ENCODE measurements at places on chromosomes 7 and 10.

DNA sequence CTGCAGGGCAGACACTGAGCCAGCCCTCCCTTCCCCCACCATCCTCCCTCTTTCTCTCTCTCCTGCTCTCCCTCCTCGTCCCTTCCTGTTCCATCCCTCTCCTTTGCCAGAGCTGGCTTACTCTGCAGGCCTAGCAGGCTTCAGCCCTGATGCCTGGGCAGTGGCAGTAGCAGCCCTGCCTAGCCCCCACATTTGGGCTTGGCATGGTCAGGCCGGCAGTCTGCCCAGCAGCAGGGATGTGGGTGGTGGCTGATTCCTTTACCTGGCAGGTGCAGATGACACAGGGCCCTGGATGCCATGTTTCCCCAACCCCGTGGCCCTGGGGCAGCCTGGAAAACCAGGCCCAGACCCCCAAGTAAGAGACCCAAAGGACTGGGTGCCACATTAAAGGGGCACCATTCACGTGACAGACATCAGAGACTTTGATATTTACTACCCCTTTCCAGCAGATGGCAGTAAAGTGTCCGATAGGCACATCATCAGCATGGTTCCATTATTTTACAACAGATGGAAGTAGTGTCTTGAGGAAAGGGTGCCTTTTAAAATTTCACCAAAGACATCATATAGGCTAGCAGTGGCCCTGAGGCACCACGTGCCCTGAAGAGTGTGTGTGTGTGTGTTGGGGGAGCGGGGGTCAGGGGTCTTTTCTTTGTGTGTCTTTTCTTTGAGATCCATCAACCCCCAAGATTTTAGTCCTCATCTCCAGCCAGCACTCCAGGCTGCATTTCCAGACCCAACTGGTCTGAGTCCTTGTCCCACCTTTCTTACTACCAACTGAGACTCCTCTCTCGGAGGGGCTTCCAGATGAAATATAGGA, 5.9 kb downstream of the KCP start:
- peak; percentile 88 for DNase-seq

GRCh38 chr7:6510476-6511133, 40.7 kb downstream of the GRID2IP start:
- DNase-seq, result no peak

DNA sequence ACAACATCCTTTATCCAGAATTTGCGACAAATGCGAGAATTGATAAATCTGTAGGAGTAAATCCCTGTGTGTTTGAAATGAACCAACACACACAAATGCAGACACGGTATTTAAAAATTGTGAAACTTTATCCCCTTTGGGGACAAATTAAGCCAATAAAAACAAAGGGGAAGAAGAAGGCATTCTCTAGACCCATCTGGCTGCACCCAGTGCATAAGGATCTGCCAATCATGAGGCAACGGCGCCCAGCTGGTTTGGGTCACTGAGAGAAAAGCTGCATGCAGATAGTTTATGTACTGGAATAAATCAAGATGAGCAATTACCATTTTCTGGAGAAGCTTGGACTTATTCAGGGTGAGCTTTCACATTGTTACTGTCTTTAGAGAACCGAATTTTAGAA, 45.7 kb downstream of the VAX1 start:
- DNase-seq, result no peak

GRCh38 chr7:66631471-66631870, 2.8 kb downstream of the KCTD7 start:
- no peak for DNase-seq

- peak; percentile 33 for DNase-seq
Measured at GRCh38 chr7:117873310-117874190, at the start of gene CTTNBP2. TSS of gene CTTNBP2 (minus strand) at chr7:117873441. CDS start at chr7:117873415, 26 bp downstream.

GRCh38 chr10:116690356-116691322, 51.7 kb downstream of the HSPA12A start:
- DNase-seq, result no peak

GRCh38 chr7:91112902-91113341, 151.3 kb upstream of the FZD1 start:
- no peak for DNase-seq

DNA sequence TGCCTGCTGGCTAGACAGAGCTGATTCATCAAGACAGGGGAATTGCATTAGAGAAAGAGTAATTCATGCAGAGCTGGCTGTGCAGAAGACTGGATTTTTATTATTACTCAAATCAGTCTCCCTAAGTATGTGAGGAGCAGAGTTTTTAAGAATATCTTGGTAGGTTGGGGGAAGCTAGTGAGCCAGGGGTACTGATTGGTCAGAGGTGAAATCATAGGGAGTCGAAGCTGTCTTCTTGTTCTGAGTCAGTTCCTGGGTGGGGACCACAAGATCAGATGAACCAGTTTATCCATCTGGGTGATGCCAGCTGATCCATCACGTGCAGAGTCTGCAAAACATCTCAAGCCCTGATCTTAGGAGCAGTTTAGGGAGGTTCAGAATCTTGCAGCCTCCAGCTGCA, 39.8 kb downstream of the FOXI2 start:
- DNase-seq, result no peak

GRCh38 chr7:103987451-103987850, 2.0 kb downstream of the RELN start:
- no peak for DNase-seq

GRCh38 chr7:39304178-39304577, 262.0 kb upstream of the YAE1 start:
- no peak for DNase-seq

- DNase-seq, result peak; percentile 39
Measured at GRCh38 chr10:50991456-50992355, 82.6 kb upstream of the PRKG1 start.

DNA sequence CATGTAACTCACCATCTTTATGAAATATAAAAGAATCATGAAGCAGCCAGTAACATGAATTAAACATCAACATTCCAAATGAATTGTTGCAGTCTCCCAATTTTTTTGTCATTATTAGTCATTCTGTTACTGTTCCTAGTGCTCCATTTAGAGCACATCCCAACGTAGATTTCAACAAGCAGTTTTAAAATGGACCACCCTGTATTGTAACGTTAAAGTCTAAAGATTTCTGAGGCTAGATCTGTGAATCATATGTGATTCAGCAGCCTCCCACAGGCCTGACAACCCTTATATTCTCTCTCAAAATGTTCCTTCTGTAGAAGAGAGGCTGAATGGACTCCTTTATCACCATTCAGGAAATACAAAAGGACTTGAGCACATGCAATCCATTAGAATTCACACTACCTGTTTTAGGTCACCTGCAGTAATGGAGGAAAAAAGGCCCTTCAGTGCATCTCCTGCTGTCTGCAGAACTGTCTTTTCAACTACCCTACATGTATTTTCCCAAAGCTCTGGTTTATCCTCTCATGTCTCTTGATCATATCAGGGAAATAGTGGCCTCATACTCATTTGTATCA, 81.4 kb downstream of the CACNA2D1 start:
- no peak for DNase-seq

GRCh38 chr7:55030314-55030713, 11.5 kb downstream of the EGFR start:
- no peak for DNase-seq

DNA sequence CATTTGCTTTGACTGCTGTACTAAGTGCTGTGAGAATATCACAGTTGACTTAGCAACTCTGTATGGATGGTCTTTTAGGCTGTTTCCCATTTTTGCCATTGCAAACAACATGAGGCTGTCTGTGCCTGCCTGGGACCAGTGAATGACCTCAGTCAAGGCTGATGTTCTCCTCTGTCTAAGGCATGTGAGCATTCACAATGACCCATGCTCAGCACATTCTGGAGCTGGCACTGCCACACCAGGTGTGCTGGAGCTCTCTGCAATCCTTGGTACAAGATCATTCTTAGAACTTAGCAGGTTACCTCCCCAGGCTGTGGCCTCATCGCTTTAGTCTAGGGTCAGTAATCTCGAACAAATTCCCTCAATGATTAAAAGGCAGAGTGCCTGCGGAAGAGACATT, 61.9 kb downstream of the SH3PXD2A start:
- no peak for DNase-seq

GRCh38 chr7:134870156-134870555, 90.7 kb downstream of the CALD1 start:
- DNase-seq, result no peak

DNA sequence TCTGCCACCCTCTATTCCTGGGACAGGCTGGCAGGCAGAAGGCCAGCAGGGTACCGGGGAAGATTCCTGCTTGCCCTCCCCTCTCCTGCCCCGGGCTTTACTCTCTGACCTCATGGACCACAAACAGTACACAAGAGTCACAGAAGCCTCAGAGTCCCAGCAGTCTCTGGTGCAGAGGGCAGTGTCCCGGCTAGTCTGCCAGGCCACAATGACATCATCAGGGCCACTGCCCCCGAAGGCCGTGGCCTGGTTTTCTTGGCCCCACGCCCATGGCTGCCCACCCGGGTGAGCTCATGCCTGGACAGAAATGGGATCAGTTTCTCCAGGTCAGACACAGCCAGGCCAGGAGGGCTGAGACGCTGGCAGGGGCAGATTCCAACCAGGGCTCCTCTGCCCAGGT, 91.9 kb downstream of the MYL10 start:
- DNase-seq, result no peak

DNA sequence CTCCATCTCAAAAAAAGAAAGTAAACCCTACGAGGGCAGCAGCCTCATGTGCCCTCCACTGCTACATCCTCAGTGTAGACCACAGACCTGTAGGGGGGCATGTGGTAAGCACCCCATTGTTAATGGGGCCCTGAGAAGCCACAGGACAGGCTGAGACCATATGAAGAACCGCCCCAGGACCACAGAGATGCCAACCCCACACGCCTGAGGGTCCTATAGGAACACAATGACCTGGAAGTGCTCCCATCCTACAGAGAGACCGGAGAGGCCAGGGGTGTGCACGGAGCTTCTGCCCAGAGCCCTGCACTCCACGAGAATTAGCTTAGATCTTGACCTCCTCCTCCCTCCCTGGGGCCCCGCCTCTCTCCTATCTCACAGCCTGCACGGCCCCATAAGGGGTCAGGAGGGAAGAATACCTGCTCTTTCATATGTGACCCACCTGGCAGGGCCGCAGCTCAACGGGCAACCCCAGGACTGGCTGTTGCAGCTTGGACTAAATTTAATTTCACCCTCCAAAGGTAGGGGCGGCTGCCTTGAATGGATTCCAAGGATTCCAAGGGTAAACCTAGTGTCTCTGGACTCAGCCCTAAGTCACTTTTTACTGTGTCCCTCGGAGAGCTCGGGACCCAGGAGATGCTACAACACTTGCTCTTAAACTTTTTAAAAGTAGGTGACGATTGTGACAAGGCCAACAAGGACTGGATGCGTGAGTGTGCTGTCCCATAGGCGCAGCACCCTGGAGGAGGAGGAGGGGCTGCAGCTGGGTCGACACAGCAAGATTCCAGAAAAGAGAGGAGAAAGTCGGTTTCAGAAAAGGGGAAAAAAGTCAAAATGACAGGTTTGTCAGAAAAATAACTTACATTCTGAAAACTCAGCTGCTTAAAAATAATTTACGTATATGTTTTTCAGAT, 24.2 kb downstream of the PRKAG2 start:
- no peak for DNase-seq

- DNase-seq, result no peak
Measured at GRCh38 chr10:11594589-11595394, 16.7 kb downstream of the USP6NL start.

GRCh38 chr10:110739811-110740271, 95.7 kb downstream of the RBM20 start:
- DNase-seq, result no peak

- DNase-seq, result no peak
Measured at GRCh38 chr7:45129181-45129800, 17.8 kb upstream of the TBRG4 start.

DNA sequence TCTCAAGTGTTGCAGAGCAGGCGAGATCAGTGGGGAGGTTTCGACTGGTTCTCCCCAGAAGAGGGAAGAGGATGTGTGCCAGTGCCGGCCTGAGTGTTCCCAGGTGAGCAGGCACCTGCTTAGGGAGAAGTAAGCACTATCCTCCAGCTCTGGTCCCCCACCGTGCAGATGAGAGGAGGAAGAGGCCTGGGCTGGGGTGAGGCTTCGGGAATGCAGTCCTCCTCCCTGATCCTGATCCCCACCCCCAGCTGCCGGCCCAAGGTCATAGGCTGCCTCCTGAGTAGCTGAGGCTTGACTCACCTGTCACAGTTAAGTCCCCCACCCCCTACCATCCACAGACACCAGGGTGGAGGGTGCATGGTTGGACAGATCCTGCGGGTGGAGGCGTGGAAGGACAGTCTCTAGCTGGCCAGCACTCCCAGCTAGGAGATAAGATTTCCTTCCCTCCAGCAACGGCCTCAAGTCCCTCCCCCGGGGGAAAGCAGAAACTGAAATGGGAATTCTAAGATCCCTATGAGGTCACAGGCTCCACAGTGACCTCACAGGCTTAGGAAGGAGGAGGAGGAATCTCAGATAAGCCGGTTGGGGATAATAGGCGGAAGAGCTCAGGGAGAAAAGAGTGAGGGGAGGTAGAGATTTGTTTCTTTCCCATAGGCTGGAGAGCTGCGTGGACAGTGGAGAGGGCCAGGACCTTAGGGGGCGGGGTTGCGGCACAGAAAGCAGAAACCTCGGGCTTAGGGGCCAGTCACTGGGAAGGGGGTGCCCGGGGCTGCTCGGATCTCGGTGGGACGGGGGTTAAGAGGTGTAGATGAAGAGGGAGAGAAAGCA, 1.0 kb downstream of the LRCH4 start:
- DNase-seq, result no peak
